HuH-7.5 (cell line): ENCODE measurements at places on chromosomes 2 and 18.
A peak's percentile ranks its signal among the peaks of the same experiment; 100 is the strongest.

DNA sequence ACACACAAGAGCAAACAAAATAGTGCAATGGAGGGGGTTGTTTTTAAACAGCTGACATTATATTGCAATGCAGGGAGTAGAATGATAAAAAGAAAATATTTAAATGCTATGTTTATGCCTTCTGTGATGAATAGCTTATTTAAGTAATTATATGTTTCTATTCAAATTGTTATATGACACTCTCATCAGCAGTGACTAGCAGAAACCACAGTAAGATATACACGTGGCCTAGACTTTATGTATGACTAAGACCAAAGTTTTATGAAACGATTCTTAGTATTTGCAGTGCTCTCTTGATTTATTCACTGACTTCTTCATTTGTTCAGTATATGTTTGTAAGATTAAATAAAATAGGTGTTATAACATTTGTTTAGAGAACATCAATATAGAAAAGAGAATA, 26.1 kb upstream of the C1D start:
- DNase-seq, result no peak

- DNase-seq, result peak; percentile 12
Measured at GRCh38 chr2:215949991-215950404, 63.4 kb downstream of the MREG start.

- DNase-seq, result no peak
Measured at GRCh38 chr2:26542194-26542455, 64.2 kb upstream of the OTOF start.

- DNase-seq, result peak; percentile 54
Measured at GRCh38 chr2:15636972-15637785, 45.5 kb downstream of the DDX1 start.

DNA sequence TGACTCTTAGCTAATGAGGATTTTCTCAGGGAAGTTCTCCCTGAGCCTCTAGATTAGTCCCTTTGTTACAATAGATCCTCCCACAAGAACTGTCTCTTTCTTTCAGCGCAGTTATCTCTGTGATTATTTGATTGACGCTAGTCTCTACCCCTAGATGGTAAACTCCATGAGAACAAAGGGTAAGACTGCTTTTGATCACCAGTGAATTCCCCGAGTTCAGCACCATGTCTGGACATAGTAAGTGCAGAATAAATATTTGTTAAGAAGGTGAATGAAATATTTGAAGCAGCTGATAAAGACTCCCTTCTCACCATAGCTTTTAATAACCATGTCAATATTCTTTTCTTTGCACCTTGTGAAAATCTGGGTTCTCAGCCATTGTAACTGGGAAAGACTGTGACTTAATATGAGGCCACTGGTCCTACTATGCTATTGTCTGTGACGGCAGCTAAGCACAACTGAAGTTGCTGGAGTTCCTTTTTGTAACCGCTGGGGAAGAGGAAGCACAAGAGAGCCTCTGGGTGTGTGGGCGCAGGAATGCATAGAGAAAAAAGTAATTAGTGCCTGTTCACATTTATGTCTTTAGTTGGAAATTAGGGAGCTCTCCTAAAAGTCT, 214.7 kb downstream of the TGIF1 start:
- no peak for DNase-seq

- no peak for DNase-seq
Measured at GRCh38 chr2:88735853-88736252, 44.4 kb downstream of the RPIA start.

DNA sequence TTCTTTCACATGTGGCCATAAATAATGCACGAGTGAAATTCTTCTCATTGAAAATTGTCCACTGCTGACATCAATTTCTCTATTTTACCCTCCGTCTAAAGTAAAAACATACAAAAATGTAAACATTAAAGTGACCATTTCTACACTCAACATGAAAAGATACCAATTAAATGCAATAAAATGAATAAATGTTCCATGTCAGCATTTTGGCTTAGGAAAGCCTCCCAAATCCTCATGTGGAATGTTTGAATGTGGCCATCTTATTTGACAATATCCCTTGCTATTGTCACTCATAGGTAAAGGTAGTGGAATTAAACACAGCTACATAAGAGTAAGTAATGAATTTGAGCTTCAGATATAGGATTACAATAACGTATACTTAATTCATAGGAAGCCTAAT, 60.8 kb downstream of the ZNF521 start:
- DNase-seq, result no peak

DNA sequence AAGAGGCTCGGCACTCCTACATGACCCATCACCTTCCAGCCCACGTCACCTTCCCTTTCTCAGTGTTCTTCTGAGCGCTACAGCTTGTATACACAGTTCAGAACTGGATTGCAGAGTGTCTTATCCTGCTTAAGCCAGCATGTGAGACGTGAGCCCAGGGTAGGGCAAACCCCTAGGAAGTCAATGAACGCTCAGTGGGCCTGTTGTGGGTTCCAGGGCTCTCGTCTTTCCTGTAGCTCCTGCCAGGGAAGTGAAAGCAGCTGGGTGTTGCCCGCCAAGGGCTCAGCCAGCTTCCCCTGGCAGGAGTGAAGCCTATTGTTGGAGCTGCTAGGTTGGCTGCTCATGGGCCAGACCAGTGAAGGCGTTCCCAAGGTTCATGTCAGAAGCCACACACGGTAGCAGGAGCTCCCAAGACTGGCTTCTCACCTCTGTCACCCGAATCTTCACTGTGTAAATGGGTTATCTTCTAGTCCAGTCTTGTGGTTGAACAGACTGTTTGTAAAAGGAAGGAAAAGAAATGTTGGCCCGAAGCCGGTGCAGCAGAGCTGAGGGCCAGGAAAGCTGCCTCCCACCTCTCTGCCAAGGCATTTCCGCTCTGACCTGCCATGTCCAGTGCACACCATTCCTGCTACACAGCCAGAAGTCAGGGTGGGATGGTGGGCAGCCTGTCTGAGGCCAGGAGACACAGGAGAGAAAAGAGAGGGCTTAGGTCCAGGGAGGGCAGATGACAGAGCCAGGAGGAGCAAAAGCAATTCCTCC, 69.6 kb upstream of the RMDN2 start:
- DNase-seq, result no peak
